Hepatocyte (in vitro differentiated cells): ENCODE measurements at places on chromosomes 12 and 14. TPM values are rescaled to one million over a fixed set of nuclear protein-coding genes. Genes with fewer than 3 reads are reported as not detected.

Gene CCDC63
- not detected in 2 replicates for total RNA-seq

Gene ARHGEF40
- 36.0 and 53.7 TPM in 2 replicates for total RNA-seq

Gene CMA1
- total RNA-seq = not detected in 2 replicates

Gene SPTB
- 1.1 and 2.1 TPM in 2 replicates for total RNA-seq

Gene B4GALNT3
- total RNA-seq = 10.6 and 13.9 TPM in 2 replicates

DNA sequence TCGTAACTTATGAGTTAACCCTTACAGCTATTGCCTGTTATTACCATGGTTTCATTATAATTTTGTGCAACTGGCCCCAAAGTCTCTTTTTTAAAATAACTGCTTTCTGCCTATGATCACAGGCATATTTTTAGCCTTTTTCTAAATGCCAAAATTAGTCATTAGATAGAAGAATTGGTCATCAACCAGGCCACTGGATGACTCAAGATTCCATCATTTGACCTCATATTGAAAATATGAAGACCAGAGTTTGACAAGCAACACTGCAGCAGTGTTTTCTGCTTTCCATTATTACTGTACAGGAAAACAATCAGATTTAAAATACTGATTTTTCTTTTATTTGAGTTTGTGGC, 54.7 kb upstream of the OTOGL start:
- no peak overlapping the region for H3K27ac ChIP-seq
- no peaks in the 10 kb centered on the region for H3K27me3 ChIP-seq
- H3K36me3 ChIP-seq = no peaks in the 10 kb centered on the region
- DNase-seq = no peak

GRCh38 chr12:115943310-115943629, 334.2 kb downstream of the MED13L start:
- no peak overlapping the region for H3K27ac ChIP-seq
- H3K27me3 ChIP-seq = no peaks in the 10 kb centered on the region
- H3K4me3 ChIP-seq = no peak overlapping the region
- H3K36me3 ChIP-seq = no peaks in the 10 kb centered on the region
- no peaks in the 10 kb centered on the region for H3K4me1 ChIP-seq
- DNase-seq = no peak

DNA sequence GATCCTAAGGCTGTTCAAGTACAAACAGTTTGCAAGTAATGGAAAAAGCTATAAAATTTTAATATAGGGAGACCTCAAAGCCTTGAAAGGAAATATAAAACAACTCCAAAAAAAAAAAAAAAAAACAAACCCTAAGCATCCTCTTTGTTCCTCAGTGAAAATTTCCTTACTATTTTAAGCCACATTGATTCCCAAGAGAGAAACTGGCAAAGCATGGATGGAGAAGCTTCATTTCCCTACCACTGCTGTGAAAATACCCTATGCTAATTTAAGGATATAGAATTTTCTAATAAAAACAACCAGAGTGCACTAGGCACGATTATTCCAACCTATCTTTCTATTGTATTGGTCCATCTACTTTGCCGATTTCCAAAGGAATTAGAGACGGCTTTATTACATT, 283.1 kb downstream of the CACNA1C start:
- peaks cover 32% of the 10 kb centered on the region for H3K4me1 ChIP-seq
- H3K4me3 ChIP-seq = no peak overlapping the region
- no peak for DNase-seq
- H3K27me3 ChIP-seq = no peaks in the 10 kb centered on the region
- H3K27ac ChIP-seq = peak overlapping the region; percentile 87

DNA sequence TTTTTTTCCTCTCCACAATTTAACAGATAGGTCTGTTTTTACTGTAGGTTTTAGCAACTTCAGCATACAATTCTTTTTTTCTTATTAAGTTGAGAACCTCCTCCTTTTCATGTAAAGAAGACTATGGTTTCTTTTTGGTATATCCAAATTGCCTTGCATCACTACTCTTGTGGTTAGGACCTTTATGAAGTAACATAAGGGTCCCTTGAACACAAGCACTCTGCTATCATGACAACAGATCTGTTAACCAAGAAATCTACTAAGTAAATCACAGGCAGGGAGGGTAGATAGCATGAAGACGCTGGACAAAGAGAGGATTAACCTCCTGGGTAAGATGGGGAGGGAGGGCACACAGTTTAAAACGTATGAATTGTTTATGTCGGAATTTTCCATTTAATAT, 380.6 kb downstream of the CCDC91 start:
- H3K36me3 ChIP-seq = no peaks in the 10 kb centered on the region
- H3K27me3 ChIP-seq = no peaks in the 10 kb centered on the region
- DNase-seq = no peak
- H3K27ac ChIP-seq = peak overlapping the region; percentile 63
- no peak overlapping the region for H3K4me3 ChIP-seq

GRCh38 chr14:76613616-76614015, 147.7 kb upstream of the VASH1 start:
- no peak overlapping the region for H3K4me3 ChIP-seq
- no peak for DNase-seq
- H3K27ac ChIP-seq = no peak overlapping the region
- H3K27me3 ChIP-seq = peaks cover 5% of the 10 kb centered on the region

GRCh38 chr12:8948701-8949341, 624 bp downstream of the M6PR start:
- no peaks in the 10 kb centered on the region for H3K36me3 ChIP-seq
- DNase-seq = peak; percentile 44
- H3K27ac ChIP-seq = peak overlapping the region; percentile 94
- H3K4me1 ChIP-seq = peaks cover 12% of the 10 kb centered on the region
- H3K27me3 ChIP-seq = no peaks in the 10 kb centered on the region

DNA sequence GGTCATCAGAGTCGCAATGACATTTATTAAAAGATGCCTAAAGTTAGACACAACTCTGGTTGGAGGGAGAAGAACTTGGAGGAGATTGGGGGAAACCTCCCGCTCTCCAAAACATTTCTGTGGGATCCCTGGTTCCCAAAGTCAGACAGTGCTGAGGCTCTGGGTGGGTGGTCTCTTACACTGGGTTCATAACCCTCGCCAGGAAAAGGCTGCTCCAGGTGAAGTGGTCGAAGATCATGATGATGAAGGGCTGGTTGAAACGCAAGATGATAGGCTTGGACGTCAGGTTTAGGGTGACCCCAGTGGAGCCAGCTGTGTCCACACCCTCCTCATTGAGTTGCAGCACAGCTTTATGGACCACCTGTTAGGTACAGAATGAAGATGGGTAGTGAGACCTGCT, 11.2 kb upstream of the SERPINA10 start:
- no peaks in the 10 kb centered on the region for H3K36me3 ChIP-seq
- H3K27me3 ChIP-seq = no peaks in the 10 kb centered on the region
- no peak for DNase-seq
- H3K4me1 ChIP-seq = no peaks in the 10 kb centered on the region
- H3K27ac ChIP-seq = no peak overlapping the region
- no peak overlapping the region for H3K4me3 ChIP-seq

DNA sequence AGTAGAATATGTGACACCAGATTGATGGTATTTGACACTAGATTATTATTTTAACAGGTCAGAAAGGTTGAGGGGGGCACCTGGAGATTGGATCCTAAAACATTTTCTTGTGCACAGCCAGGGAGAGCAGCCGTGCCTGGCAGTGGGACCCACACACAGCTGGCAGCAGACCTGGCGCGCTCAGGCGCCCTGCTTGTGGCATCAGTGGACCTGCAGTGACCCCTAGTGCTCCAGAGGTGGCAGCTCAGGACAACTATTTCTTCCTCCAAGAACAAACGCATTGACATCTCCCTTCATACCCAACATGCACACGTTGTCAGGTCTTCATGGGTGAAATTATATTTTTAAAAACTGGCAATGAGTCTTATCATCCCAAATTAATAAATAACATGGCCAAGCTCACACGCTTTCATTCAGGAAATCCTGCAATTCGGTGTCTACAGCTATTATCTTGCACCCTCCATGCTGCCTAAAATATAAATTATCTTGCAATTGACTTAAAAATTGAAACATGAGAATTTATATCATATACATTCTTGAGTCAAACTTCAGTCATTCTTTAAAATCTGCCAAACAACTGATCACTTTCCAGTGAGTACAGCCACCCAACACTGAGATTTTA, 7.7 kb upstream of the TMEM132D start:
- DNase-seq = peak; percentile 84
- no peaks in the 10 kb centered on the region for H3K4me1 ChIP-seq
- no peak overlapping the region for H3K4me3 ChIP-seq
- H3K27me3 ChIP-seq = peaks cover 22% of the 10 kb centered on the region

DNA sequence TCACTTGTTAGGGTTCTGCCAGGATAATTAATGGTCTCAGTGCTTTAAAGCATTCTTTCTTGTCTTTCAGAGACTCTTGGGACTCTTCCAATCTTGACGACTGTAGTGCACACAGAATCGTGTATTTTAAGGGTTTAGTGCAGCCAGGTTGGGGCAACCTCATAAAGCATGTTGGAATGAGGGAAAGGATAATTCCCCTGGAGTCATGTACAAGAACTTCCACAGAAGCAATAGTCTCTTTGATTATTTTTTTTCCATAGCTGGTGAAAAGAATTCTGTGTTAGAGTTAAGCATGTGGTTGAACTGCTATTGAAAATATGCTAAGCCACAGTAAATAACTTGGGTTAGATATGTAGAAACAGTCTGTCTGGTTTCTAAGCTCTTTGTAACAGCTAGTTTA, 246.8 kb upstream of the DAAM1 start:
- DNase-seq = no peak
- no peak overlapping the region for H3K4me3 ChIP-seq
- no peak overlapping the region for H3K27ac ChIP-seq
- H3K27me3 ChIP-seq = no peaks in the 10 kb centered on the region
- peaks cover 17% of the 10 kb centered on the region for H3K4me1 ChIP-seq
- no peaks in the 10 kb centered on the region for H3K36me3 ChIP-seq

DNA sequence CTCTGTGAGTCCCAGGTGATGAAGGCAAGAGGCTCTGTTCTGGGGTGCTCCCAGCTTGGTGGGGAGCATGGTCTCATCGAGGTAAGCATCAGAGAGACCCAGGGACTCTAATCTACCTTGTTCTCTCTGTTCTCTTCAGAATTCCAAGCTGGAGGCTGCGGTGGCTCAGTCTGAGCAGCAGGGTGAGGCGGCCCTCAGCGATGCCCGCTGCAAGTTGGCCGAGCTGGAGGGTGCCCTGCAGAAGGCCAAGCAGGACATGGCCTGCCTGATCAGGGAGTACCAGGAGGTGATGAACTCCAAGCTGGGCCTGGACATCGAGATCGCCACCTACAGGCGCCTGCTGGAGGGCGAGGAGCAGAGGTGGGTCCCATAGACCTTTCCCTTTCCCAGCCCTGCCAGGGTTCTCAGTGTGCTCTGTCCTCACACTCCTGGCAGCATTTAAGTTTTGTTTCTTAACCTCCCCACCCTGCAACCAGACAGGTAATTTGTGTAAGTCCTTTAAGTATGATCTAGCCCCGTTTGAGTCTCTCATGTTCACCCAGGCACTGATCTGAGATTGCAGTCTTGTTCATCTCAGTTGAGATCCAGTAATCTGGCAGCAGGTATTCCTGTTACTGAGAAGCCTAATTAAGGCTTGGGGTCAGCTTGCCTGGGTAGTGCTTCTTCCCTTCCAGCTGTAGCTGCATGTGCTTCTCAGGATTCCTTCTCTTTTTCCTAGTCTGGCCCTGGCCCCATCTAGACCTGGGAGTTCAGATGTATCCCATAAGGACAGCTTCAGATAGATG, 14.8 kb upstream of the KRT81 start:
- no peak overlapping the region for H3K27ac ChIP-seq
- H3K27me3 ChIP-seq = peaks cover 22% of the 10 kb centered on the region
